ENCODE measurements at places on chromosomes 3 and 15.

GRCh38 chr3:38250198-38250597, 15.4 kb upstream of the SLC22A13 start:
- no peak for DNase-seq

DNA sequence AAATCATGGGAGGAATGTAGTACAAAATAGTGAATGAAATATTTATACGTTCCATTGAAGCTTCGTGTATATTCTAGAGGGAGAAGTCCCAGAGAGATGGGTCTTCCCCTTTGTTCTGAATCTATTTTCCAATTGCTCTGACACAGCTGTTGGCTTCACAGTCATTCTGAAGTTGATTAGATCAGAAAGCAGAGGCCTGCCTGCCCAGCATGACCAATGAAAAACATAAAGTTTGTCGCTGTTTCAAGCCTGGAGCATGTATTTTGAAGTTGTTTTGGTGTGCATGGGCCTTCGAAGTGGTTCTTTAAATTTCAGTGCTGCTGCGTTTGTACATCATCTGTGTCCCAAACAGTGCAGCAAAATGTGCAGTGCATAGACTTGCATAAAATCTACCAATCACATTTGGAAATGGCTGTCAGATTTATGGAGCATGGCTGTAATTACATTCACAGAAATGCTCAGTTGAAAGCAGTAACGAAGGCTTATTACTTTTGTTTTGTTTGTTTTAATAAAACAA, 31.0 kb upstream of the RBMS3 start:
- no peak for DNase-seq

GRCh38 chr3:144394032-144394431, 422.4 kb downstream of the DIPK2A start:
- DNase-seq: no peak

GRCh38 chr15:82197733-82198594, 64.6 kb downstream of the EFL1 start:
- DNase-seq: peak; percentile 13

DNA sequence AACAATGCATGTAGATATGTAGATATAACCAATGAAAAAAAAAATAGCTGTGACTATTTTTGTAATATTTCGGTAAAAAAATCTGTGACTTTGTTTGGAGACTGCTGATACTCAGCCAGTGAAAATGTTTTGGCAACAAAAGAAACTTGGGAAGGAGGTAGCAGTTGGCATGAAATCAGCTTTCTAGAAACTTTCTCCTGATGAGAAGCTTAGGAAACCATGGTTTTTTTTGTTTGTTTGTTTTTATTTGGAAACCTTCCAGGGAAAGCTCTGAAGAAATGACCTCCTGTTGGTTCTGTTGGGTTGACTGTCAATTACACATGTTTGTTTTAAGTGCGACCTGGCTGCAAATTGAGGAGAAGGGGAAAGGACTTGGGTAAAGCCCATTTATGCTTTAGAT, 445.9 kb downstream of the UNC13C start:
- DNase-seq: no peak

DNA sequence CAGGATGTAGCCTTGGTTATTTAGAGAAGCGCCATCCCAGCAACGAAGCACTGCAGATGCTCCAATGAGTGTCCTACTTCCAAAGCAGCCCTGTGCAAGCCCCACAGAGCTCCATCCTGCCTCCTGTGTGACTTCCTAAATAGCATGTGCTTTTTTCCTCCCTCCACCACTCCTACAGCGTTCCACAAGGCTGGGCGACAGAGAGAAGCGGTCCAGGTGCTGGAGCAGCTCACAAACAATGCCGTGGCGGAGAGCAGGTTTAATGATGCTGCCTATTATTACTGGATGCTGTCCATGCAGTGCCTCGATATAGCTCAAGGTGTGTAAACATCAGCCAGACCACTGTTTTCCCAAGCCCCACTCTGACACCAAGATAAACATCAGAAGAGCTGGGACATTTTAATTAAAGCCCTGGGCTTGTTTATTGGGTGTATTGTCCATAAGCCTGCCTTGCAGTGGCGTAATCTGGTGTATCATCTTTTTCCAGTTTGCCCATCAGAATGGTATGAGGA, 22.2 kb upstream of the RHO start:
- DNase-seq: no peak

GRCh38 chr3:55654123-55654760, 167.1 kb upstream of the WNT5A start:
- no peak for DNase-seq

DNA sequence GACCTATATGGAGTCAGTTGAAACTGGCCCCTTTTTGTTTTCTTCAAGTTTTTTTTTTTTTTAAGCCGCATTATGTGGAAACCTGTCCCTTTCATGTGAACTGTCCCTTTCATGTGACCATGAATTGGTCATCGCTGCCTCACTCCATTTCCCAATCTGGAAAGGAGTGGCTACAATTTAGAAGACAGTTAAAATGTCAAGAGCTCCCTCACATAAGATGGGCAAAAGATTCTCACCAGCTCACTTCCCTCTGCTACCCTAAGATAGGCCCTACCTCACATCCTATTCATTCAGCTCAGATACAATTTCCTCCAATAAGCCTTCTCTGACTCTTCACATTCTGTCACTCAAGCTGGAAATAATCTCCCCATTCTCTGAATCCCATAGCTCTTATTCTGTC, 111.3 kb upstream of the BCL6 start:
- DNase-seq: no peak

DNA sequence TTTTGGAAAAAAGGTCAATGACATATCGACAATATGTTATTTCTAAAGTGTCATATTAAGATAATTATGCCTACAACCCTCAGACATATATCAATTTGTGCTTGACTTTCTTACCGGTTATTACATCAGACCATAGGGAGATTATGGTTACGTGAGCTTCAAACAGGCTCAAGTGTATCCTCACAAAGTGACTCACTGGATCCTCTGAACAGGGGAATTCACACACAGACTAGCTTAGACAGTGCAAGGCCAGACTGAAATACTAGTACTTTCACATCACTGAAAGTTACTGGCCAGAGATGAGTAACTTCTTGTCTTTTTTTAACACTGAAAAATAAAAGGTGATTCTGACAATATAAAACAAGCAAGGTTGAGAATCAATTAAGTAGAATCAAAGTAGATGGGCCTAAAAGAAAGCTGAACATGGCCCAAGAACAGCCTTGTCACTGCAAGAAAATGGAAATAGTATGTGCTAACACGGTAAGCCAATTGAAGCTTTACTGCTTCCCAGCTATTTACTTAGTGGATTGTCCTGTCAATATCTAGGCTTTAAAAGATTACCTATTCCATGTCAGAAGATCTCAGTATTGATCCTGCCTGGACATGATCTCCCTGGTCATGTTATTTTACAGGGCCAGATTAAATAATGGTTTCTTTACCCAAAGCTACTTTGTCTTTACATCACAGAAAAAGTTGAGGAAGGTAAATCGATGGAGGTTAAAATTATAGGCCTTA, 848.6 kb downstream of the ROBO1 start:
- no peak for DNase-seq

DNA sequence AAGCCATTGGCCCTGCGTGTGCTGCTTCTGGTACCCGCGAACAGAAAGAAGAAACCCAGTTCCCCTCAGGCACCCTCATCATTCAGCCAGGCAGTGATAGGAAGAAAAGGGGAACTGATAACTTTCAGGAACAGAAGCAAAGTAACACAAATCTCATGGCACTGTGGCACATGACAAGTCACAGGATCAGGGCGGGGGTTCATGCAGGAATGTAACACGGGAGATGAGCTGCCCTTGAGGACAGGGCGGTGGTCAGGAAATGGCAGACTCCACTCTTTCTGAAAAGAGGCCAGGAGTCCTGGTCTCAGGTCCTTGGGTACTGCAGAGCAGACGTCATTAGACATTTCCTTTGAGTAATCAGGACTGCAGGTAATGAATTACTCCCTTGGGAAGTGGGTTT, 95.5 kb downstream of the CCNL1 start:
- DNase-seq: no peak

DNA sequence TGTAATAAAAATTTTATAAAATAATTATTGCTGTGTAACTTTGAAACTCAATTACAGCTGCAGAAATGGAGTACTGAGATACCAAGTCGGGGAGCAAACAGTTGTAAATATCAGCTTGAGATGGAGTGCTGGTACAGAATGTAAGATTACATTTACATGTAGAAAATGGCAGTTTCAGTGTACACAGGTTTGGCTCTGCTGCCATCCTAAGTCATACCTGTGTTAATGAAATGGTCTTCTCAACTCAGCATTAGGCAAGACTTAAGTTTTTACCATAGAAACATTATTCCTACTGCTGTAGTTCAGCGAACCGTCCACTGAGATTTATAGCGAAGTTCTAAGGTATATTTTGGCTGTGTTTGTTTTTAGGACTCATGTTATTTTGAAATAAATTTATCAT, 110.1 kb upstream of the TBL1XR1 start:
- DNase-seq: no peak

GRCh38 chr3:192957441-192958021, 39.9 kb upstream of the MB21D2 start:
- no peak for DNase-seq

DNA sequence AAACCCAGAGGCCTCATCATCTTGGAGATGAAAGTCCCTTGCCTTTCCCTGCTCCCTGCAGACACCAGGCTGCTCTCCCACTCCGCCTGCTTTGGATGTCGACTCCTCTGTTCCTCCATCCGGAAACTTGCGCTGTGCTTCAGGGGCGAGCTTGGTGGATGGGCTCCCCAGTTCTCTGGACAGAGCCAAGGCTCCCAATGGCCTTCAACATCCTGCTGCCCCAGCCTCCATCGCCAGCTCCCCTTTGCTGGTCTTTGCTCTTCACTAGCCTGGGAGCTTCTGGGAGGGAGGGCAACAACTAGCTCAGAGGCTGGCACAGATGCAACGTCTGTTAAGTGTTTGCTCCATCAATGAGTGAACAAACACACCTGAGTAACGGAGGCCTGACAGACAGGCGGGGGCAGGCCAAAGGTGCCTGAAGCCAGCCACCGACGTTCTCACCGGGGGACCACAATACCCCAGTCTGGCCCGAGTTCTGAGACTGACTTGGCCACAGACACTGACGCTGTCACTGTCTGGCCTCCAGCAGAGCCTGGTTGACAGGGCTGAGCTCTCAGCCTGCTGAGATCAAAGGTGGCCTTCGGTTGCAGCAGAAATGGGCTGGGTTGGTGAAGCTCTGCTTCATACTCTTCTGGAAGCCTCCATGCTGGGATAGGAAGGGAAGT, 39.0 kb downstream of the RGMA start:
- no peak for DNase-seq

DNA sequence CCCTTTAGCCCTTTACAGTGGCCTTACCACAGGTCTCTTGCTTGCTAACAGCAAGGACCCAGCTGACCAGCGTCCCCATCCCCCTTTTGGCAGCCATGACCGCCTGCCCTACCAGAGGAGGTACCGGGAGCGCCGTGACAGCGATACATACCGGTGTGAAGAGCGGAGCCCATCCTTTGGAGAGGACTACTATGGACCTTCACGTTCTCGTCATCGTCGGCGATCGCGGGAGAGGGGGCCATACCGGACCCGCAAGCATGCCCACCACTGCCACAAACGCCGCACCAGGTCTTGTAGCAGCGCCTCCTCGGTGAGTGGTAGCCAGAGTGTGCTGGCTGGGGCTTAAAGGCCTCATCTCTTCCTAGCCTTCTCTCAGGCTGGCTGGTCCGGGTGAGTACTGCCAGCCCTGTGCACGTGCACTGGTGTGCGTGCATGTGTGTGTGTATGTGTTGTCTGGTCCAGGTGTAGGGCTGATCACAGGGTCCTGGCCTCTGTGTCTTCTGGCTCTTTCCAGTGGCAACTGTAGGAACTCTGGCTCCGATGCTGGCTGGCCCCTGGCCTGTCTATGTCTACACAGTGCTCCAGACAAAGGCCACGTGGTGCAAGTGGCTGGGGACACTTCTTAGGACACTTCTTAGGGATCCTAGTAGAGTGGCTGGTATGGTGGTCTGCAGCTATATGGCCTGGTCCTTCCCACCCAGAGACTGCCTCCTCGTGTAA, 4.4 kb downstream of the CLK3 start:
- DNase-seq: no peak

DNA sequence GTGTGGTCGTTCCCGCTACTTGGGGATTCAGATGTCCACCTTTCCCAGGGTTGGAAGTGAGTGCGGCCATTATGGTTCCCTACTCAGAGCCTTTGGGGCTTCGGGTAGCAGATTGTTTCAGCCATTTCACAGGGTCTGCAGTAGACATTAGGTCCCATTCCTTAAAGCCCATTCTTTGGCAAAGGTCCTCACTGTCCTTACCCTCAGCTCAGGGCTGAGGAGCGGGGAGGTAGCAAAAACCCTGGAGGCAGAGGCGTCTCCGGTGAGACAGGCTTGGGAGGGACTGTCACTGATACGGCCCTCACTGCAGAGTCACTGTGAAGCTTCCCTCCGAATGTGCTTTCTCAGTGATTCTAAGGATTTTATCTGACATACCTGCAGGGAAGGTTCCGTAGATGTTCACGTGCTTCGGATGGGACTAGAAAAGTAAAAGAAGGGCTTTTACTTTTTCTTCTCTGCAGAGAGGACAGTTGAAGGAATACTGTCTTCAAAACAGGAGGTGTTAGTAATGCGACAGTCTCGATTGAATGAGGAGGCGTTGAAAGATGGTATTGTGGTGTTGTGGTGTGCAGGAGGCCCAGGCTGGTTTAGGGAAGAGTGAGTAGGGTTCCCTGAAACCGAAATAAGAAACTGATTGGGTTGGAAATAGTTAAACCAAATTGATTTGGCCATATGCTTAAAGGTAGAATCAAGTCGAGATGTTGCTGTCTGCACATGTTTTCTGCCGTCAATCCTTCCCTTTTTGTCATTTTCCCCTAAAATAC, 630 bp downstream of the ATP6V1A start:
- peak; percentile 19 for DNase-seq

DNA sequence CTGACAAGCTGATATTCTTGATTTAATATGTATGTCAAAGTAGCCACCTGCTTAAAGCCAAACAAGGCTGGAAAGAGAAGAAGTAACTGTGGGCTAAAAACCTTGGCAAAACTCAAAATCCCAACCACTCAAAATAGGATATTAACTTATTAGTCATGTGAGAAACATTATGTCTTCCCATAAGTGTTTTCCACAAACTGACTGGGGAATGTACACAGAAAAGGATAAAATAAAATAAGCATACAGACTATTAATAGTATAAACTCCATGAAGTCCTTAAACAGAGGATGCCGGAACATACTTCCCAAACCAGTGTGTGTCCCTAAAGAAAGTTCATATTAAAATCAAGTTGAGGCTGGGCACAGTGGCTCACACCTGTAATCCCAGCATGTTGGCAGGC, 263.7 kb upstream of the THBS1 start:
- no peak for DNase-seq

DNA sequence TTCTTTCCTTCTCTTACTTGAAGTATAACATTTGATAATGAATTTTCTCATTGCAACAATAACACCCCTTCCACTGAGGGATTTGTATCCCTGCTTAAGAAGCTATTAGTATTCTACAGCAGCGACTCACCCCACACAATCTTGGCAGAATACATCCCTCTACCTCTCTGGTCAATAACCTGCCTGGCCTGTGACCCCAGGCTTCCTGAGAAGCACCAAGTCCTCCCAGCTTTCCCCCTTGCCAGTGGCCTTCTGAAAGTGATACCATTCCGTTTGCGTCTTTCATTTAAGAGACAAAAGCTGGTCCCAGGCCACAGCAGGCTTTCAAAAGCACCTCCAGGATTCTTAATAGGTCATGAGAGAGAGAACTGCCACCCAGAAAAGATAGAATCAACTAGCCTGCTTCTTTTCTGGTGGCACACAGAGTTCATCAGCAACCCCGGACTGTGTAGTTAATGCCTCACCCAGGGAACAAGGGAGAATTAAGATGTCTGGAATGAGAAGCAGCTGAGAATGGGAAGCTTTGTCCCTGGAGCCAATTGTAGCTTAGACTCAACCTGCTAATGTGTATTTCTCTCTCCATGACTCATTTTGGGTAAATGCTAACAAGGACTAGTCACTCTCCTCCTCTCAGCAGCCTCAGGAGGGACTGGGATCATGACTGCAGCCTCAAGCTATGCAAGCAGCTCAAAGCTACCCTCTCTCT, 101.0 kb upstream of the CPNE4 start:
- no peak for DNase-seq

Measured in stimulated activated CD8-positive, alpha-beta memory T cell treated with anti-CD3 and anti-CD28 coated beads, Interleukin-15, amount 100 ng/mL, for 4 hours (primary cell).